GM10248 (cell line): ENCODE measurements at places on chromosomes 6 and 20.

DNA sequence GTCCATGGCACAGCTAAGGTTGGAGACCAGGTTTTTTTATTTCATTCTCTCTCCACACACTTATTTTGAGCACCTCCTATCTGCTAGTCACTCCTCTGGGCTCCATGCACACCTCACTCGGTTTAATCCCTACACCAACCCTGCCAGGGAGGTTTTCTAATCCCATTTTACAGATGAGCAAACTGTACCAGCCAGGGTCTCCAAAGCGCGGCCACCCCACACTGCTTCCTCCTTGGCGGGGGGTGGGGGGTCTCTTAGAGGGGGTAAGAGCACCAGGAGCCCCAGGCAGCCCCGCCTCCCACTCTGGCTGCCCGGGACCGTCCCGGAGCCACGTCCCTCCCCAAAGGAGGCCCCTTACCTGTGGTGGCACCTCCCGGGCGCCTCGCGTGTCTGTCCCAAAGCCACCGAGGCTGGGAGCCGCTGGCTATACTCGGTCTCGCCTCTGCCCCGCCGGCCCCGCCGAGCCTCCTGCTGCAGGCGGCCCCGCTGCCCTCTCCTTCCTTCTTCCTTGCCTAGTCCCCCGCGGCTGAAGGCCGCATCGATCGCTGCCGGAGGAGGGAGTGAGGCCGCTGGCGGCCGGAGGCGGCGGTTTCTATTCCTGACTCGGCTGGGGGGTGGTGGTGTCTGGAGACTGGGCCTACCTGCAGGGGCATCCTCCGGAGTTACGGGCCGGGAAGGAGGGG, at the start of gene KCNS1:
KCNS1 (minus strand) TSS at position 565 of the 683 bp plus-strand sequence. CDS start 1,891 bp downstream, outside the sequence.
- DNase-seq: no peak

DNA sequence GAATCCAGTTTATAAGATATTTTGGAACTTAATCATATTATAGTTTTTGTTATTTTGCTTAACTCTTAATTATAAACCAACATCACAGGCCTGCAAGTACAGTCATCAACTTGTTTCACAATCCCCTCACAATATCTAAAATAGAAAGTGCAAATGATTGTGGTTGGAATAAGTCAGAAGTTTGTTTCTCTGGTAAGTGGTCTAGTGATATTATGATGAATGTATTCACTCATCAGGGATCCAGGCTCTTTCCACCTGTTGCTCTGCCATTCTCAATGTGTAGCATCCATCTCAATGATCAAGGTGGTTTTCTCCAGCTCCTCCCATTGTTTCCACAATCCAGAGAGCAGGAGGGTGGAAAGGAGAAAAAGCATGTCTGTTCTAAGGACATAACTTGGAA, 54.2 kb downstream of the OPN5 start:
- peak; percentile 7 for DNase-seq

- no peak for DNase-seq
These were observed 114.3 kb upstream of the GGTLC1 start for GRCh38 chr20:24102749-24103333.

DNA sequence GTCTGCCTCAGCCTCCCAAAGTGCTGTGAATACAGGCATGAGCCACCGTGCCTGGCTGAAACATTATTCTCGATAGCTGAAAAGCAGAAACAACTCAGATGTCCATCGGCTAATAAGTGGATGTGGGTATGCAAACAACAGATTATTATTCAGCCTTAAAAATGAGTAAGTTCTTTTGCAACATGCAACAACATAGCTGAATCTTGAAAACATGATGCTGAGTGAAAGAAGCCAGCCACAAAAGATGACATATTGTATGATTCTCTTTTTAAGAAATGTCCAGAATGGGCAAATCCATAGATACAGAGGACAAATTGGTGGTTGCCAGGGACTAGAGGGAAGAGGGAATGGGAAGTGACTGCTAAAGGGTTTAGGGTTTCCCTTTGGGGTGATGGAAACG, 61.7 kb downstream of the RIOK1 start:
- no peak for DNase-seq

GRCh38 chr6:36525346-36525745, 21.9 kb downstream of the STK38 start:
- DNase-seq: no peak

GRCh38 chr20:64031822-64032314, 4.1 kb upstream of the C20orf204 start:
- no peak for DNase-seq

GRCh38 chr20:50048420-50049166, 64.4 kb downstream of the UBE2V1 start:
- DNase-seq: no peak

GRCh38 chr6:142984386-142984785, 39.4 kb upstream of the HIVEP2 start:
- DNase-seq: no peak

- DNase-seq: no peak
These were observed 69.3 kb downstream of the LY86 start for GRCh38 chr6:6657820-6658217.

GRCh38 chr6:149919834-149920225, 3.1 kb downstream of the RAET1G start:
- DNase-seq: no peak

- DNase-seq: no peak
These were observed 152.5 kb upstream of the GGTLC1 start for GRCh38 chr20:24141111-24141510.

DNA sequence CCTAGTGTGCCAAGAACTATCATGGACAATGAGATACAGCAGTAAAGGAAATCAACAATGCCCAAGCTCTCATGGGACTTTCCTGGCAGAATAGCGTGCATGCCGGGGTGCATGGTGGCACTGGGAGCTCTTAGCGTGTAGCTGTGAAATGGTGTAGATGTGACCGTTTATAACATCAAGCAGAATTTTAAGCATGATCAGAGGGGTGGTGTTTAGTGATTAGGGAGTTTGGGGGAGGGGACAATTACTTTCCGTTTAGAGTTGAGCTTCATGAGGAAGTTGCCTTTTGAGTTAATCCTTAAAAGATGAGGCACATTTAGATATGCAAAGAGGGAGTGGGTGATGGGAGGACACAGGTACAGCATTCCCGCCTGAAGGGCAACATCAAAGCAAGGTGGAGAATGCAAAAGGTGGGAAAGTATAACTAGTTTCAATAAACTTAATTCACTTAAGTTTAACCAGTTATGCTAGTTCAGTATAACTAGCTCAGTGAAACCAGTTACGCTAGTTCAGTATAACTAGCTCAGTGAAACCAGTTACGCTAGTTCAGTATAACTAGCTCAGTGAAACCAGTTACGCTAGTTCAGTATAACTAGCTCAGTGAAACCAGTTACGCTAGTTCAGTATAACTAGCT, 661.6 kb downstream of the QKI start:
- no peak for DNase-seq

DNA sequence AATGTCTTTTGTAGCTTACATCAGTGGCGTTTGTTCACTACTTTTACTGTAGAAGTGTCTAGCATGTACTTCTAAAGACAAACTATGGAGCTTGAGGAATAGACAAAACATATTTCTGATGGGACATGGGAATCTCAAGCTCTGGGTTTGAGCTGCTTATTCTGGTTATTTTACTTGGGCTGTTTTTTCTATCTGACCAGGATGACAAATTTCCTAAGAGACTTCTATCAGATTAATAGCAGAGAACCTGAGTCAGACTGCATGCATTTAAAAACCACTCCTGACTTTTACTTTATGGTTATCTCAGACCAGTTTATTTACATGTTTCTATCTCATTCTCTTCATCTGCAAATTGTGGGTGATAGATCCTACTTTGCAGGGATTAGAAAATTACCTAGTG, 1282.3 kb upstream of the GJE1 start:
- DNase-seq: no peak

GRCh38 chr20:14715400-14715799, 378.0 kb upstream of the FLRT3 start:
- DNase-seq: no peak
